Choroid plexus epithelial cell (primary cell): ENCODE measurements at places on chromosomes 16 and 17.

- DNase-seq, result no peak
These were observed 8.2 kb downstream of the CAVIN1 start for GRCh38 chr17:42414704-42415409.

GRCh38 chr16:85104821-85105391, 7.4 kb downstream of the CIBAR2 start:
- no peak for DNase-seq

- DNase-seq, result no peak
These were observed 2.8 kb downstream of the TRAF4 start for GRCh38 chr17:28746611-28747050.

DNA sequence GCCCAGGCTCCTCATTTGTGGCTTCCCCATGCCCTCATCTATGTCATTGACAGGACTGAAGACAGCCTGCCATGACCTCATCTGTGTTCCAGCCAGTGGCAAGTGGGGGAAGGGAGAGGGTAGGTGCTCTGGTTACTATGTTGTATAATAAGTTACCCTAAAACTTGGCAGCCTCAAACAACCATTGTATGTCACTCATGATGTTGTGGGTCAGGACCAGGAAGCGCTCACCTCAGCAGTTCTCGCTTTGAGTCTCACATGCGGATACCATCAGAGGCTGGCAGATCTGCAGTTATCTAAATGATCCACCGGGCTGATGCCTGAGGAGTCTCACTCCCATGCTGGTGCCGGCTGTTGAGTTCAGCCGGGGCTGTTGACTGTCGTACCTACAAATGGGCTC, 89.0 kb upstream of the TMEM97 start:
- no peak for DNase-seq

GRCh38 chr16:64317601-64318000, 804.3 kb downstream of the CDH11 start:
- no peak for DNase-seq

DNA sequence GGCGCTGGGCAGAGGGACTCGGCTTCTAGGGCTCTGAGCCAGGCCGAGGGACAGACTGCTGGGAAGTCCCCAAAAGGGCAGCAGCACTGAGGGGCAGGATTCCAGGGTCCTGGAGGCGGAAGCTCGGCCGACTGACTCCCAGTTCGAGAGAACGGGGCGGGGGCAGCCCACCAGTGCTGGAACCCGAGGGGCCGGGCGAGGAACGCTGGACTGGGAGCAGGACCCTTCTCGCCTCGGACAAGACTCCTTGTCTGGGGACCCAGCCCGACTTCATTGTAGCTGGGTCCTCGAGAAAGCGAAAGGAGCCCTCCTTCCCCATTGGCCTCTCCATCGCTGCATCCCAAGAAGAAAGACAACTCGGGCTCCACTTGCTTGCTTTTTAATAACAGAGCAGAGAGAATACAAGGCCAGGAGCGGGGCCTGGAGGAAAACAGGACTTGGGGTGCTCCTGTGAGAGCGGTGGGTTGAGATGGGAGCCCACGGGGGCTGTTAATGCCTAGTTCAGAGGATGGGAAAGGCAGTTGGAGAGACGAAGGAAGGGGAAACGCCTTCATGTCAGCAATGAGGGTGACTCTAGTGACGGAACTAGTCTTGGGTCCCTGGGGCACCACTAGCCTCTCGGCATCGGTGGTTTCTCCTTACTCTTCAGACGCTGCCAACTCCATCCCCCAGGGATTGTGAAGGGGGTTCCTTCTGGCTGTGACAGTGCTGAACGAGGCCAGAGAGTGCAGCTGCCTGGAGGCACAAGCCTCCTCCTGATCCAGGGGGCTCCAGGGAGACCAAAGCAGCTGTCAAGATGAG, 492 bp upstream of the CAMTA2 start:
- DNase-seq, result peak; percentile 46

- no peak for DNase-seq
These were observed 51.0 kb upstream of the SREBF1 start for GRCh38 chr17:17887752-17888304.

- DNase-seq, result peak; percentile 97
These were observed 2.5 kb downstream of the VASN start for GRCh38 chr16:4373909-4374742.

DNA sequence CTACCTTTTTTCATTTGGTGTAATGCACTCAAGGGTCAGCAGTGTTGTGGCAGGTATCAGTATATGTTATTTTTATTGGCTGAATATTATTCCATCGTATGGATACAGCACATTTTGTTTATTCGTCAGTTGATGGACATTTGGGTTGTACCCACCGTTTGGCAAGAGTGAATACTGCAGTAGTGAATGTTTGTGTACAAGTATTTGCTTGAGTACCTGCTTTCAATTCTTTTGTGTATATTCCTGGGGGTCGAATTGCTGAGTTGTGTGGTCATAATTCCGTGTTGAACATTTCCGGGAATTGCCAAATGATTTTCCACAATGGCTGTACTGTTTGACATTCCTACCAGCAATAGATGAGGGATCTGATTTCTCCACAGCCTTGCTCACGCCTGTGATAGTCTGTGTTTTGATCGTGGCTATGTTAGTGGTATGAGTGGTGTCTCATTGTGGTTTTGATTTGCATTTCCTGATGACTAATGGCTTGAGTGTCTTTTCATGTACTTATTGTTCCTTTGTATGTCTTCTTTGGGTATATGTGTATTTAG, 108.4 kb downstream of the OR1D5 start:
- DNase-seq, result peak; percentile 95

DNA sequence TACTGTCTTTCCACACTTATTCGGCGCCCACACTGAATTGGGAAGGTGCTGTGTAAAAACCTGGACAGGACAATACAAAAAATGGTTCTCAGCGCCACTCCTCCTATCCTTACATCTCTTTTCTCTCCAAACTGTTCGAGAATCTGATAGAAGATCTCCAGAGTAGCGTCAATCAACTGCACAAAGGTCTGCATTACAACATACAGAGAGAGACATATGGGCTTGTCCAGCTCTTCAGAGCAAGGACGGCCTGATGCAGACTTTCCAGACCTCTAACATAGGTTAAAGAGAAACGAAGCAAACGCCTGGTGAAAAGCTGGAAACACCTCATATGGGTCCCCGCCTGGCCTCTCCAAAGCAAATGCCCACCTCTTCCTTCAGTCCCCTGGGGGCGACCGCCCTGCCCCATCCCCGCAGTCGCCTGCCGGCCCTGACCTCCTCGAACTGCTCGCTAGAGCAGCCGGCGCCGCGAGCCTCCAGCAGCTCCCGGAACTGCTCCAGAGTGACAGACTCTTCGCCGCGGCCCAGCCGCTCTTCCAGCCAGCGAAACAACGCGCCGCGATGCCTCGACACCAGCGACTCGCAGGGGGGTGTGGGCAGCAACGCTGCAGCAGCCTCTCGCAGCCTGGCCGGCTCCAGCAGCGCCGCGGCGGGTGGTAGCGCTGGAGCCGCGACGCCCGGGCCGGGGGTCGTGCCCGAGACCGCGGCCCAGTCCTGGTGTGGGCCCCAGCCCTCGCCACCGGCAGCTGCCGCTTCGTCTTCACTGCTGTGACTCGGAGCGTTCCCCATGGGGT, 526 bp downstream of the ZZEF1 start:
- peak; percentile 51 for DNase-seq

DNA sequence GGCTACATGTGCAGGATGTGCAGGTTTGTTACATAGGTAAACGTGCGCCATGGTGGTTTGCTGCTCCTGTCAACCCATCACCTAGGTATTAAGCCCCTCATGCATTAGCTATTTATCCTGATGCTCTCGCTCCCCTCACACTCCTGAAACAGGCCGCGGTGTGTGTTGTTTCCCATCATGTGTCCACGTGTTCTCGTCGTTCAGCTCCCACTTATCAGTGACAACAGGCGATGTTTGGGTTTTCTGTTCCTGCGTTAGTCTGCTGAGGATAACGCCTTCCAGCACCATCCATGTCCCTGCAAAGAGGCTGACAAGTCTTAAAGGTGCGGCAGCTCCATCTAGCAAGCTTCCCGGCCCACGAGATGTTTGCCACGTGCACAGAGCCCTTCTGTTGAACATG, 175.1 kb downstream of the FOXL1 start:
- no peak for DNase-seq

GRCh38 chr17:41681776-41682175, 6.9 kb upstream of the EIF1 start:
- DNase-seq, result no peak

- peak; percentile 64 for DNase-seq
These were observed 6.6 kb upstream of the JUP start for GRCh38 chr17:41792845-41793783.
